Suprapubic skin (tissue), 4 donors: ENCODE measurements at places on chromosomes 6 and 20.

- DNase-seq, result no peak
These were observed 3.8 kb downstream of the DEK start for GRCh38 chr6:18260448-18261106.

DNA sequence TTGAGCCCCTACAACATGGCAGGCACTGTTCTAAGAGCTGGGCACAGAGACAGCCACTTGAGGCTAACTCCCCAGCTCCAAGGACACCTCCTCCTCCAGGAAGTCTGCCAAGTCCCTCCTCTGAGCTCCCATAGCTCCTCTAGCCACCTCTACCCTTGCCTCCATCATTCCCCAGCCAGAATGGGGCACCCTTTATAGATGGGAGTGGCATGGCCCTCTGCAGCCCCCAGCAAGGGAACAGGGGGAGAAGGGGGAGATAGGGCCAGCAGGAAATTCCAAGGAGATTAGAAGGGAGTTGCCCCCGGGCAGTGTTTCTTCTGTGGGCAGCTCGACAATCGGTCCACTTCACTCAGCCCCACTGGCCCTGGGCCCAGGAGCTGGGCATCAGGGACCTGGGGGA is 19.7 kb upstream of the TLDC2 start:
- no peak for DNase-seq

- DNase-seq, result no peak
These were observed 183.8 kb upstream of the UST start for GRCh38 chr6:148563066-148563465.

- no peak for DNase-seq
These were observed 140.7 kb downstream of the RNASET2 start for GRCh38 chr6:166815629-166816028.

DNA sequence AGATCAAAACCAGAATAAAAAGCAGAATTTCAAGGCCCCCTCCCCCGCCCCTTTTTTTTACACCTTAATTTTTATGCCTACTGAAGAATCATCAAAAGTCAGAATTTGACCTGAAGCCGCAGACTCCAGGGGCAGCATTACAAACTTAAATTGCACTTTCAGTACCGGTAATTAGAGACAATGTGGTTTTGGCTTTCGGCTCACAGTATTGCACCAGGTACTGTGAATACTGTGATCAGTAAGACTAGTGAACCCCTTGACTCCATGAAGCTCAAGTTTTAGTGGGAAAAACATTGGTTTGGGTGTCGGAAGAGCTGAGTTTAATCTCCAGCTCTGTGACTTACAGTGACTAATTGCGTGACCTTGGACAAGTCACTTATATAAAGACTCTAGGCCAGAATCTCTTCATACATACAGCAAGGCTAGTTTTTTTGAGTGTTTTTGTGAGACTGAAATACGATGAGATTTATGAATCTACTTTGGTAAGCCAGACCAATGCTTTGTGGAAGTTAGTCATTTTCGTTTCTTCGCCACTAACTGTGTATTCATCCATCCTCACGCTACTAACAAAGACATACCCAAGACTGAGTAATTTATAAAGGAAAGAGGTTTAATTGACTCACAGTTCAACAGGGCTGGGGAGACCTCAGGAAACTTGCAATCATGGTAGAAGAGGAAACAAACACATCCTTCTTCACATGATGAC is 114.7 kb downstream of the SASH1 start:
- DNase-seq, result no peak

- no peak for DNase-seq
These were observed 1007.9 kb upstream of the FLRT3 start for GRCh38 chr20:15345287-15345686.

- no peak for DNase-seq
These were observed 39.8 kb downstream of the RAMACL start for GRCh38 chr6:166546653-166547052.

- no peak for DNase-seq
These were observed 521 bp upstream of the RAD21L1 start for GRCh38 chr20:1225263-1225782.

DNA sequence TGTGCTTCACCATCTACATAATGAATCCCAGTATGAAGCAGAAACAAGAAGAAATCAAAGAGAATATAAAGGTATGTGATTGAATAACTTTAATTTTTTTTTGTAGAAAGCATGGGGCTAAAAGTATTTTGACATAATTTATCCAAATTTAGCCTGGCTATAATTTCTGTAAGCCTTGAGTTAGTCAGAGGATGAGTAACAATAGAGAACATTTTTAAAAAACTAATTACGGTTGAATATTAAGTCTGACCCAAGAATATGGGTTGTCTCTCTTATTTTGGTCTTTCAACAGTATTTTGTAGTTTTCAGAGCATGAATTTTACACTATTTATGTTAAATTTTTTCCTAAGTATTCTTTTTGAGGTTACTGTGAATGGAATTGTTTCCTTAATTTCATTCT is 2.5 kb downstream of the GMNN start:
- no peak for DNase-seq

DNA sequence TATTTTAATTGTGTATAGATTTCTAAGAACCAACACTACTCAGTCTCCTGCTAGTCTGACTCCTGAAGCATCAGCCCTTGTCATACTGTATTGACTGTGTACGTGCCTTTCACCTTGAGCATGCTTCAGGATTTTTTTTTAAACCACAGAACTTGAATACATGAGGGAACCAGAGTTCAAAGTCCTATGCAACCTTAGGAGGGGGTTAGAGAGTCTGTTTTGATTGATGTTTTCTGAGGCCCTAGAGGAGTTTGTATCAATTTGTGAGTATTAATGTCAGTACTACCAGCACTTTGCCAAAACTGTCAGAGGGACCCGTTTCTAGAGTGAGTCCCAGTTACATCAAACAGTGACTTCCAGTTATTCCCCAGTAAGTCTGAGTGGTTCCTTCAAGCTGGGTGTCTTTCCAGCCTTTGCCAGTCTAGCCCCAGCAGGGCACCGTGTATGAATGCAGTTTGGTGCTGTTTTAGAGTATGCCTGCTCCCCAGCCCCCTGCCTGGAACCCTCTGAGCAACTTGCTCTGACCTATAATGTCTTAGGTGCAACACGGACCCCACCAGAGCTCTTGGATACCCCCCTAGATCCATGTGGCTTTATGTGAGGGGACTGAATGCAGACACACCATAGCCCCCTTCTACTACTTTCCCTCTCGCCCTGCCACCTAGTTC is 8.5 kb downstream of the TP53INP2 start:
- DNase-seq, result no peak
